ENCODE measurements at places on chromosomes 3 and 15.

GRCh38 chr15:77623755-77624524 is 8.8 kb downstream of the LINGO1 start:
- no peak for DNase-seq

DNA sequence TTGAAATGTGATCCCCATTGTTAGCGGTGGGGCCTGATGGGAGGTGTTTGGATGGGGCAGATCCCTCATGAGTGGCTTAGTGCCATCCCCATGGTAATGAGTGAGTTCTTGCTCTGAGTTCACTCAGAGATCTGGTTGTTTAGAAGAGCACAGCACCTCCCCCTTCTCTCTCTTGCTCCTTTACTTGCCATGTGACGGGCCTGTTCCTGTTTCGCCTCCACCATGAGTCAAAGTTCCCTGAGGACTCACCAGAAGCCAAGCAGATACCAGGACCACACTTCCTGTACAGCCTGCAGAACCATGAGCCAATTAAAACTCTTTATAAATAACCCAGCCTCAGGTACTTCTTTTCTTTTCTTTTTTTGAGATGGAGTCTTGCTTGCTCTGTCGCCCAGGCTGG is 46.6 kb downstream of the ANP32A start:
- no peak for DNase-seq

GRCh38 chr3:128359846-128360642 is 106.6 kb downstream of the DNAJB8 start:
- no peak for DNase-seq

DNA sequence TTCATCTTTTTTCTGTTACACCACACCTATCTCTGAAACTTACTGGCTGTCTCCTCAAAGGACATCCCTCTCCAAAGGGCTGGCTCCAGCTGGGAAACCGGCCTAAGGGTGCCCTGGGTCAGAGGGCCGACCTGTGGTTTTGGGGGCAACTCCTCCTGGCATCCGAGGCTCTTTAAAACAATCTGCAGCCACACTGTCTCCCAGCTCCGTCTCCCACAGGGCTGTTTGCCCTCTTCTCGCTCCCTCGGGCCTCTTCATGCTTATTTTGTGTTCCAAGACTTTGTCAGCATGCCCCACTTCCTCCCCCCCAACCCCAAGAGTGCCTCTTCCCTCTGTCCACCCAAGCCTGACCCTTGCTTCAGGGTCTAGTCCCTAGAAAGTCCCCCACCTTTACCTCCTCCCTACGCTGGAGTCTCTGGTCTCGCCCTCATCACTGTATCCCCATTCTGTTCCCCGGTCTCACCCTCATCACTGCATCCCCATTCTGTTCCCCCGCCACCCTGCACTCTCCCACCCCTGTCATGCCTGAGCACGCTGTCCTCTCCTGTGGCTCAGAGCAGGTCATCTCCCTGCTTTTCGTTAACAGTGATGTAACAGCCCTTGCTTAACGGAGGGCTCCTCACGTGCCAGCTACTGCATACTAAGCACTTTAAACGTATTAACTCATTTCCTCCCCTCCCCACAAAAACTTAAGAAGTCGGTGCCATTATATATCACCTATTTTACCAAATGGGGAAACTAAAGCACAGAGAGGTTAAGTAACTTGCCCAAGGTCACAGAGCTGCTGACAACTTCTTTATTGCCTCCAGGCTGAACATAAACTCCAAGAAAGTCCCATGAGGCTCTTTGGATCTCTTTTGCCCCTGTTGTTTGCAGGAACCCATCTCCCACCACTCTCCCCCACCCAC is 1.1 kb upstream of the CSK start:
- peak; percentile 87 for DNase-seq

DNA sequence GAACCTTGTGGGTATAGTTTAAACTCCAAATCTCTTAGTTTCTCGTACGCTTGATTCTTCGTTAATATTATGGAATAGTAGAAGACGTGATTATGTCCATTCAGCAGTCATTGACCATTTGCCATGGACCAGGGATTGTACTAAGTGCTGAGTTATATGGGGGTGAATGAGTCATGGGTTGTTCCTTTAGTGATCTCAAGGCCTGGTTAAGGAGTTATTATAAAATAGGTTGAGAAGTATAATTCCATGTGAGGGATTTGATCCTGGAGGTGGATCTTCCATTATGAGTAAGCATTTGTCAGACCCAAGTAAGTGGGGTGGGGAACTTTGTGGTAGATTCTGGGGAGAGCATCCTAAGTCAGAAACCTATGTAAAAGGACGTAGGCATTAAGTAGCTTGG is 15.4 kb downstream of the NR2C2 start:
- no peak for DNase-seq

DNA sequence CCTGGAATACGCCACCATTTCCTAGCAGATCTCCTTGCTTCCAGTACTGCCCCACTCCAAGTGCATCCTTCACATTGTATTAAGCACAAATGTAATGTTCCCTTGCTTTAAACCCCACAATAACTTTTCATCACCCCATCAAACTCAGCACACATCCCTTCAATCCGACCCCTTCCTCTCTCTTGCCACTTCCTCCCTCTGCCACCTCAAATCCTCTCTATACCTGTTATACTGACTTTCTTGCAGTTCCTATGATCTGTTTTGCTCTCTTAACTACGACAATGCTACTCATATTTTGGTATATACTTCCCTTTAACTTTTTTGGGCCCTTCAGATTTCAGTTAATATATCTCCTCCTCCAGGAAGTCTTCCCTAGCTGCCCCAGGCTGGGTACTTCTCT is 14.1 kb downstream of the PARL start:
- no peak for DNase-seq

DNA sequence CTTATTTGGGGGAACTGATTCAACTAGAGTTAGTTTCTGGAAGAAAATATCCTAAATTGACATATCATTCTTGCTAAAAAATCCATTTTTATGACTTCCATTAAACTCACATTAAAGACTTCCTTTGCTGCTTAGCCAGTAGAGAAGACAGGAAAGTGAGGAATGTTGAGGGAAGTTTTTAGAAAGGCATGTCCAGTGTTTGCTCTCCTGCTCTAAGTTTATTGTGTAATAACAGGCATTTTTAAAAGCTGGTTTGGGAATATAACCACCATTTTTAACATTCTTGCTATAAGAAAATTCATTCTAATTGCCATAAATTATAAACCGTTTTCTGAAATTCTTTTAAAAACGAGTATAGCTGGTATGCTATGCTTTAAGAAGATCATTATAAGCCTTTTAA is 428.0 kb downstream of the RAP2B start:
- no peak for DNase-seq

GRCh38 chr3:145678401-145678800 is 482.6 kb downstream of the PLOD2 start:
- DNase-seq: no peak

DNA sequence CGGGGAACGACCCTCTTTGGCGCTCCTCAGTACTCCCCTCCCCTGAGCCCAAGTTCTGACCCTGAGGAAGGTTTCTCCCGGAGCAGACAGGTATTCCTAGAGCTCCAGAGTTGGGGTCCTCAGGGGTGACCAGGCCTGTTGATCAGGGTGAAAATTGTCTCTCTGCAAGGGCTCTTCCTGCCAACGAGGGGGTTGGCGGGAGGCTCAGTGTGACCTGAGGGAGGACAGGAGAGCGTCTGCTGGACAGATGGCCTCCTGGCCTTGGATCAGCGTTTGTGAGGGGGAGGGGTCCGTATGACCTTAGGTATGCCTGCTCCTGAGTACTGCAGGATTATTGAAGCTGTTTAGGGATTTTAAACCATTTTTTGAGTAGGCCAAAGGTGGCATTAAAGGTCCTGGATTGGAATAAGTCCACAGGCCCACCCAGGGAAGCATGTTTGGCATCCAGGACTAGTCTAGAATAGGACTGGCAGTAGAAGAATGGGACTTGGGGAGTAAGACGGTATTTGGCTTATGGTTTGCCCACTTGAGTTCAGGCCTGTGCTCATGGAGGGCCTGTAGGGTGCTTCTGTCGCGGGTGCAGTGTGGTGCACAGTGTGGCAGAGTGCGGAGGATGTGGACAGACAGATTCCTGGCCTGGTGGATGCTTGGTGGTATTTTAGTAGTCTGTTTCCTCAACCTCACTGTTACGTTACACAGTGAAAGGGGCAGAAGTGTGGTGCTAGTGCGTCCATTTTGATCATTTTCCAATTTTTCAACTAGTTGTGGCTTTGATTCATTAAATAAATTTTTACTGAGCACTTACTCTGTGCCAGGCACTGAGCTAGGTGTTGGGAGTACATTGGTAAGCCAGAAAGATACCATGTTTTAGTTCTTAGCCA is 959 bp downstream of the ZNF592 start:
- DNase-seq: peak; percentile 60

DNA sequence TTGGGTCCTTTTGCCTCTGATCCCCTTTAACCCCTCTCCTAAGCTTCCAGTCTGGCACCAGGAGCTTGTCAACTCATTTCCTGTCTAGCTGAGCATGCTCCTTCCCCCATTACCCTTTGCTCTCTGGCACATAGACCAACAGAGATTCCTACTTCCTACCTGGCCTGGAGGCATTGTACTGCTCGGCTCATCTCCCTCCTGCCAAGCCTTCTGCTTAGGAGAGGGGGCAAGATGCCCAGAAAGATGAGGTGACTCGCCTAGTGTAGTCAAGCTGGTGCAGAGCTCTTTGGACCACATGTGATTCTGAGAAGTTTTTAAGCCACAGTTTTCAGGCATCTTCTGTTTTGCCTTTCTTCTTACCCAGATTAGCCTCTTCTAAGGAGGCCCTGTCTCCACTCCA is 95.4 kb downstream of the ZNF621 start:
- DNase-seq: no peak

DNA sequence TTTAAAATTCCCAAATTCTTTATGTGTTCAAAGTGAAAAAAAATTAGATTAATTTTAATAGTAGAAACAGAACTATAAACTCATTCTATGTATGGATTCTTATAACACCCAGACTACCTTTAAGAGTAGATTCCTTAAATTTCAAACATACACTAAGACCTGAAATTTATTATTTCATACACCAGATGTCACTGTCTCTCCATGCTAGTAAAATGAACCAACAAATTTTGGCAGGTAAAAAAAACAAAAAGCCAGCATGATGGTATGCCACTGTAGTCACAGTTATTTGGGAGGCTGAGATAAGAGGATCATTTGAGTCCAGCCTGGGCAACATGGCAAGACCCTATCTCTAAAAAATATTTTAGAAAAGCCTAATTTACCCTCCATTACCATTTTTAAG is 461.3 kb upstream of the NAALADL2 start:
- peak; percentile 38 for DNase-seq

GRCh38 chr3:141060327-141060726 is 9.2 kb downstream of the SPSB4 start:
- DNase-seq: no peak

DNA sequence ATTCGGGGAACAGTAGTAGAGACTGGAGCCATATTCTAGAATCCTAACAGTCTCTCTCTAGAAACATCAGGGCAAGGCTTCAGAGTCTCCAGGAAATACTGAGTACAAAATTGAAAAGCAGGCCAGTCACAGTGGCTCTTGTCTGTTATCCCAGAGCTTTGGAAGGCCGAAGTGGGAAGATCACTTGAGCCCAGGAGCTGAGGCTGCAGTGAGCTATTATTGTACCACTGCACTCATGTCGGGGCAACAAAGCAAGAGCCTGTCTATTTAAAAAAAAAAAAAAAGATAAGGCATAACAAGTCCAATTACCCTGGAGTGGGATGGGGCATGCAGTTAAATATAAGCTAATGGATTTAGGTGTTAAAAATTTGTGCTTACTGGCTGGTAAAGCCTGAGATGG is 79.0 kb downstream of the SEMA6D start:
- no peak for DNase-seq

DNA sequence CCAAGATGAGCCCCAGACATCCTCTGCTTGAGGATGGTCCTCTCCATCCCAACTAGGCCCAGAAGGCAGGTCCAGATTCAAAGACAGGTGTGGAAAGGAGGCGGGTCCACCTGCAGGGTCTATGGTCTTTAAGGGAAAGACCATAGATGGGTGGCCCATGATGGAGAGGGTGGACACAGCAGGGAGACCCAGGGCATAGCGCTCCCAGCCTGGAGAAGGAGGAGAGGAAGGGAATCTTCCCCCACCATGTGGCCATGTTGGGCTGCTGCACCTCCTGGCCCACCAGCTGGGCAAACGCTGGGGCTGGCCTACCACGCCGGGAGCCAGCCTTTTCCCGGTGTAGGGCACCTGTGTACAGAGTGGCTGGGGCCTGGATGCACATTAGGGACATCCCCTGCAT is 265.2 kb upstream of the TLE3 start:
- peak; percentile 48 for DNase-seq

DNA sequence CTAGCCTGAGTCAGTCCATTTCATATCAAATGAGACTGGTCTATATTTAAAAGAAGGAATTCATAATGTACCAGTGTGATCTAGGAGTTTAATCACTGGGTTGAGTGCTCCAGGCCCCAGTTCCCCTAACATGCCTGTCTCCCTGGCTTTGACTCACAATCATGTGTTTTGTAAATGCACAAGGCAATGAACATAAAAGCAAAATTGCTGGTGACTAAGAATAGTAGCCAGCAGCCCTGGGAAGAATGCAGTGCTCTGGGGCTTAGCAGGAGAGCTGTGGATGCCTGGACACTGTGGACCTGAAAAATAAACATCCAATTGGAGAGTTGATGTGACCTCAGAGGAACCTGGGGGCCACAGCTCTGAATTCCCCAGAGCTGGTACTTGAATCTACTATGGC is 50.3 kb downstream of the SYNPR start:
- peak; percentile 15 for DNase-seq

DNA sequence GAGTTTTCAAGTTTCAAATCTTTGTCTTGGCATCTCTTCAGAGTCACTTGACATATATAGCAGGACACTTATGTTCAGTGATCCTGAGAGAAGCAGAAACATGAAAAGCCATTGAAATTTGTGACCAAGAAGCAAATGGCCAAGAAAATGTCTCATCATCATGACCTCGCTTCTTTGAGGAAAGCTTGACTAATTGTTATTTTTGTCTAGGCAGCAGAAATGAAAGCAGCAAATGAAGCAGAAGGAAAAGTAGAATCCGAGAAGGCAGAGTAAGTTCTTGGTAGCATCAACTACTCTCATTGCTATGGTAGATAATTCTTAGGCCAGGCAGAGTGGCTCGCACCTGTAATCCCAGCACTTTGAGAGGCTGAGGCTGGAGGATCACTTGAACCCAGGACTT is 127.7 kb upstream of the CHRM5 start:
- DNase-seq: no peak

DNA sequence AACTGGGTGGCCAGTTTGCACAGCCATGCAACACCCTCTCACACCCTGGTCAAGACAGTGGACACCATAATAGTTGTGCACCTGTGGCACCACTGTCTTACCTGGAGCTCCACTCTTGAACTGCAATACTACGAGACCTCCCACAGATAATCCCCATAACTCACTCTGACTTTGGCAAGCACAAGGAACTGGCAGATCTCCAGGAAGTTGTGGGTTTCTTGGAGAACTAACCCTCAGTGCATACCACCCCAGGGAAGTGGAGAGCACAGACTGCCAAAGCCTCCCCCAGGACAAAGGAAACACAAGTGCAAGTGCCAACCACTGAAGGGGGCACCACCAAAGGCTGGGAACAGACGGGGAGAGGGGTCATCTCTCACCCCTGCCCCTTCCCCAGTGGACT is 318.6 kb downstream of the SUCLG2 start:
- DNase-seq: no peak

GRCh38 chr15:37015035-37015434 is 85.3 kb downstream of the MEIS2 start:
- DNase-seq: no peak

GRCh38 chr3:100880845-100881244 is 112.4 kb downstream of the ABI3BP start:
- DNase-seq: no peak

- DNase-seq: no peak
Observed at GRCh38 chr3:14481646-14482036, 58.5 kb downstream of the GRIP2 start.

GRCh38 chr15:75347222-75348033 is 589 bp downstream of the NEIL1 start:
- DNase-seq: no peak

GRCh38 chr3:31010491-31010890 is 116.0 kb upstream of the GADL1 start:
- DNase-seq: peak; percentile 14

All from inflammatory macrophage treated with lipopolysaccharide for 4 hours (primary cell).